ENCODE measurements at places on chromosomes 6 and 20.

- no peak for DNase-seq
Observed at GRCh38 chr6:168666699-168667427, 225.9 kb downstream of the SMOC2 start.

- no peak for DNase-seq
Observed at GRCh38 chr20:43389839-43390626, 67.7 kb upstream of the SRSF6 start.

DNA sequence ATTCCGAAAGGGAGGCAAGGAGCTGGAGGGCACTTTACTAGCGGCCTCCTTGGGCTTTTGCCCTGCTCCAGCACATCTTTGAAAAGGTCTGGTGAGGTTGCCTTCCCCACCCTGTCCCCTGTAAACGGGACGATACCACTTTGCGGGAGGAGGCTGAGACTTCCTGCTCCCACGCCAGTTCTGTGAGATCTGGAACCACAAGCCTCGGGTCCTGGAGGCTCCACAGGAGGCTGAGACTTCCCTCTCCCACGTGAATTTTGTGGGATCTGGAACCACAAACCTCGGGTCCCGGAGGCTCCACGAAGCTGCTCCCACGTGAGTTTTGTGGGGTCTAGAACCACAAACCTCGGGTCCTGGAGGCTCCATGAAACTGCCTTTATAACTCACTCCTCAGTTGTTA lies 209.3 kb downstream of the DLL1 start:
- no peak for DNase-seq

- DNase-seq = no peak
Observed at GRCh38 chr6:27547157-27548075, 74.5 kb upstream of the ZNF184 start.

GRCh38 chr6:155177363-155177961 lies 86.4 kb upstream of the CLDN20 start:
- DNase-seq = no peak

- DNase-seq = no peak
Observed at GRCh38 chr6:136696783-136697364, 95.4 kb downstream of the MAP3K5 start.

- no peak for DNase-seq
Observed at GRCh38 chr6:45479834-45480751, 102.4 kb upstream of the SUPT3H start.

- peak; percentile 23 for DNase-seq
Observed at GRCh38 chr20:33689973-33690372, 3.8 kb upstream of the E2F1 start.

- DNase-seq = no peak
Observed at GRCh38 chr20:45117581-45117980, 2.6 kb upstream of the WFDC5 start.

DNA sequence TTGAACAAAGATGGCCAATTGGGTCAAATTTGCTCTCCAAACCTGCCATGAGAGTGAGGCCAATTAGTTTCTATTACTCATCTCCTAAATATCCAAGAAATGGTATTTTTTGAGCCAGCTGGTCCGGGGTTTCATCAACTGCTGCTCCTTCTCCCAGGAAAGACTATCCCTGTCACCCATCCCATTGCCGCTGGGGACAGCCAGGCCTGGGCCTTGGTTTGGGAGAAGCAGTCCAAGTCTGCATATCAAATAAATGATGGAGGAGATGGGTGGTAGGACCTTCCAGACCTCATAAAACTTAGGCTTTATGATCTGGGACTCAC lies 46.7 kb upstream of the TTPAL start:
- no peak for DNase-seq

- DNase-seq = no peak
Observed at GRCh38 chr6:134805168-134805567, 144.7 kb downstream of the ALDH8A1 start.

DNA sequence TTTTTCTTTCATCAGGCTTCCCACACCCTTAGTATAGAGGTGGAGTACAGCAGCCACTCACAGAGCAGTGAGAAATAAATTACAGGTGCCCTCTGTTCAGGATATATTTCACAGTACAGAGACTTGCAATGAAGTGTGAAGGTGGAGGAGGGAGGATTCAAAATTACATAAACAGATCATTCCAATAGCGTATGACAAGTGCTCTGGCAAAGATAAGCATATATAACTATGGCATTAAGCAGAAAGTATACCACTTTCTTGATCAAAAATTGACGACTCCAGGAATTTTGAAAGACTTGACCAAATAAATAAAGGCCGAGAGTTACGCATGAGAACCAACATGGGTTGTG lies 108.7 kb downstream of the GPX5 start:
- no peak for DNase-seq

DNA sequence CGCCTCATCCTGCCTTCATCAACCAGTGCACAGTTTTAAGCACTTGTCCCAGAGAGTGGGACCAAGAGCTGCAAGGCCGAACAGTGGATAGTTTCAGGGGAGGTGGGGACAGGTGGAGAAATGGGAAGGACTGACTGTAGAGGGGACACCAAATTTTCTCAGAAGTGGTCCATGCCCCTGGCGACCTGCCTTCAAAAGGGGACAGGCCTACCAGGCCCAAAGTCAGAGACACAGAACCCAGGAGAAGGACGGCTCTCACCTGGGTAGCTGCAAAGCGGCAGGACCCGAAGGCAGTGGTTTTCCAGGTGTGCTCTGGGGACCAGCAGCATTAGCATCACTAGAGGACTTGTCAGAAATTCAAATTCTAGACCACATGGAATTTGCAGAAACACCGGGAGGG lies 5.8 kb downstream of the TFEB start:
- no peak for DNase-seq

DNA sequence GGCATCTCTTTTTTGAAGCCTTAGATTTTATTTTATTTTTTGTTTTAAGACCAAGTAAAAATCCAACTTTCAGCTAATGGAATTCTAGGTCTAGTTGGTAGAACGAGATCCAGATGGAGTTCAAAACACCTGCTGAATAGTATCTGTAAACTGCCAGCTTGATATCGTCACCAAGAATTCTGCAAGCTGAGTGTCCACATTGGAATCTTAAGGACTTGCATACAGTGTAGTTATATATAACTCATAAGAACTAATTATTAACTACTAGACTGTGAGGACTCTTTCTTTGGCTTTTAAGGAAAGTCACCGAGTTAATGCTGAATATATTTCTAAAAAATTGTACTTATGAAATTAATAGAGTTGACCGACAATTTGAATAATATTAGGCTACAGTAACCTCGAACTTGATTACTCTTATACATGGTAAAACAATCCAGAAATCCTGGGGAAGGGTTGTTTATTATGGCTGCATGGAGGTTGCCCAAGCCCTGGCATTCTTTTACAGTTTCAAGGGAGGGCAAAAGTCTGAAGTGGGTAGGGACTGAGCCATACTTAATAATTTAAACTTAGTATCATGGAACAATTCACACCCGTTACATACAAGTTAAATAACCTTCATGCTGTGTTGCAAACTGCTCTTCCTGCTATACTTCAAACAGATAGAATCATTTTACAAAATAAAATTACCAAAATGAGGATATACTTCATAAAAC lies 553.9 kb downstream of the PTPRT start:
- DNase-seq = no peak

DNA sequence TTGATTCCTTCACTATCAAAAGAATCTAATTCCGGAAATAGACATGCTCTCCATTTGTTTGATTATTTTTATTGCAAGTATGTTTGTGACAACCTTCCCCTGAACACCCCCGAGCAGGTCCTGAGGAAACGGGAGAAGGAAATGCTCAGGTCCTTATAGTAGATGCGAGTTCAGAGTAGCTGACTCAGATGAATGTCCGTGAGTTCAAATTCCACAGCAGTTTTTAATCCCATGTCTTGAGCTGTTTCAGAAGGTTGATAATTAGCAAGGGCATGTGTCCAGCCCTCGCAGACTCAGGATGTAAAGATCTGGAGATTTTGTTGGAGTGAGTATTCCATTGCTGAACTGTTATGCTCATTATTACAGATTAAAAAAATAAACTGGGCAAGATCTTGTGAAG lies 169.3 kb downstream of the BCAS1 start:
- no peak for DNase-seq

- DNase-seq = no peak
Observed at GRCh38 chr20:25204550-25205276, 9.2 kb downstream of the ENTPD6 start.

GRCh38 chr6:75815756-75816155 lies 66.7 kb downstream of the MYO6 start:
- DNase-seq = no peak

GRCh38 chr6:3088446-3088845 lies 20.2 kb downstream of the RIPK1 start:
- no peak for DNase-seq

DNA sequence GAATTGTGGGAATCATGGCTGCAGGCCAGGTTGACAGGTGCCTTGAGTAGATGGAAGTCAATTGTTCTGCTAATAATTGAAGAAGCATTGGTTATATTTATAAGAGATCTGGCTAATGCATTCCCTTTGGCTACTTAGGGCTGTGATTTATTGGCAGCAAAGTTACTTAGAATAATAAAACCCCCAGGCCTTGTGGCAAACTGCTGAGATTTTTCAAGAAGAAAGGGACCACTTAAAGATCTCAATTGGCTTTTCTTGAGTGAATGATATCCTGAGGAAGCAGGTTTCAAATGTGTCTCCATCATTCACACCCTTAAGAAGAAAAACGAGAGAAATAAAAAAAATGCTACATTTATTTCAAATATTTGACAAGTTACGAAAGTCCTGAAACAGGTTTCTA lies 27.4 kb downstream of the DDO start:
- DNase-seq = no peak

DNA sequence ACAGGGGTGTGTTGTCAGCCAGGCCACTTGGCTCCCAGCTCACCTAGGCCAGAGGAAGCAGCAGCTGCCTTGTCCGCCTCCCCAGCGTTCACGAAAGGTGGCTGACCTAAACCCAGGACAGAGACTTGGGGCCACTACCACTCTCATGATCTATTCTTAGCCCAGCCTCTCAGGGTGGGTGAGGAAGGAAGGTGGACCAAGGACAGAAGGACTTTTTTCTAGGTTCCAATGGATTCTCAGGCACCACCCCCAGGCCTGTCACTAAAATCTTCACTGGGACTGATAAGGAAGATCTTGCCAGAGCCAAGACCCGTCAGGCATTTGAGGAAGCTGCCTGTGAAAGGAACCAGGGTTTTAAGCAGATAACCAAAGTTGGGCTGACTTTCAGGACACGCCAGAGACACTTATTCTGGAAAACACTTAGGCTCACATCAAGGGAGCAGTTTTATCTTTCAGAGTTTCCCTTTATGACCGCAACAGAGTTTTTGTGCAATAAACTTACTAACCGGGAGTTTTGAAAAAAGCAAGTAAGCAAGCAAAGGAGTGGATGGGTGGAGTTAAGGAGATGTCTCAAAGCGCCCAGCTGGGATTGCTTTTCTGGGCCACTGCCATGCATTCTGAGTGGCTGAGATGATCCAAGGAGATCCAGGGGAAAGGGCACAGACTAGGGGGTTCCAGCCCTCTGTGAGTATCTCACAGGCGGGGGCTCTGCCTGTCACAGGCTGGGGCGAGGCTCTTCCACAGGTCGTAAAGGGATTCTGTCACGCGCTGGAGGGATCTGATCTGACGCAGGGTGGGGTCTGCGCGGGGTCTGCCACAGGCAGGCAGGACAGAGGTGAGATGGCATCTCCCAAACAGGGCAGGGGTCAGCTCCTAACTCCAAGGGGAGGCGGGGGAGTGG lies 989 bp downstream of the FITM2 start:
- DNase-seq = no peak

DNA sequence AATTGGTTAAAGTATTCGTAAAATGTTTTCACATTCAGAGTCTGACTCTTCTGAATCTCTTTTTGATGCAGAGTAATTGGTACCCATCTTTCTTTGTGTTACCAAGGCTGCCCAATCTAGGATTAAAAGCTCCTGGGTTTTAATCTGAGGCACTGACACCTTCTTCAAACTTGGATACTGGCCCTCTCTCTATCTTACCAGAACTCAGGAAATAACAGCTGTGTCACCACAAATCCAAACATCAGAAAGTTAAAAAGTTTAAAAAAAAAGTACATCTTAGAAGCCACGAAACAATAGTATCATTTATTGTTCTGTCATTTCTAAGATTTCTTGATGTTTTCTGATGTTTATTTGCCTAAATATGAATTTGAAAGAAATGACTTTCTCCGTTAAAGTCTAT lies 255.5 kb upstream of the RUNX2 start:
- DNase-seq = no peak
